ENCODE measurements at places on chromosomes 16 and 17.

GRCh38 chr17:41773190-41773588 is 13.3 kb downstream of the JUP start:
- no peak for DNase-seq

GRCh38 chr17:72898725-72899124 is 193.8 kb downstream of the SLC39A11 start:
- no peak for DNase-seq

DNA sequence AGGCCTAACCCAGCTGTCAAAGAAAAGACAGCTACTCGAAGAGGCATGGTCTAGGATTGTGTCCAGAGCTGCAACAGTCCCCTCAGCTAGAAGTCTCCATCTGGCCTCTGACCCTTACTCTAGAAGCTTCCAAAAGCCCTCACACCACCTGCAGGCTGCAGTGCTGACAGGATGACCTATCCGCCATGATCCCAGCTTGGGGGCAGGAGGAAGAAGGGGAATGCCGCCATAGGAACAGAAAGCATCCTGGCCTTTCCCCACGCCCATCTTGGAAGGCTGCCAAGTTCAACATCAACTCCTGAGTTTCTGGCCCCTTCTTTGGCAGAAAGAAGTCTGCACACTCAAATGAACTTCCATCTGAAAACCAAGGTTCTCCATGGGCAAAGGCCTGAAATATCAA is 3.1 kb upstream of the KRT36 start:
- no peak for DNase-seq

DNA sequence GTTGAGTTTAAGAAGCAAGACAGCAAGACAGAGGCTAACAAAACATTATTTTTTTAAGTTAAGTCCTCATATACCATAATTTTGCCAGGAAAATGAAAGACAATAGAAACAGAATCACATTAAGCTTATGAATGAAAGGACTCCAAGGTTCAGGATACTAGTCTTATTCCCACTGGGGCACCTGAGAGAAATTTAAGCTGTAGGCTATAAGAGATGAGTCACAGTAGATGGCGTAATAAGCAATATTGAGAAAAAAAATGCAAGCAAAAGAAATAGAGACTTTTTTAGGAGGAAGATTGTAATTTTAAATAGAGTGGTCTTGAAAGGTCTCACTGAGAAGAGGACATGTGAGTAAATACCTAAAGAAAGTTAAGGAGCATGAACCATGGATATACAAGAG is 57.1 kb upstream of the KIF2B start:
- DNase-seq: no peak
